ENCODE measurements at places on chromosomes 3 and 15.

- DNase-seq, result no peak
Measured at GRCh38 chr3:29335943-29336342, 55.1 kb downstream of the RBMS3 start.

GRCh38 chr15:40567111-40567510, 2.0 kb upstream of the RPUSD2 start:
- DNase-seq, result no peak

- DNase-seq, result peak; percentile 58
Measured at GRCh38 chr15:56428821-56429458, 36.0 kb downstream of the MNS1 start.

DNA sequence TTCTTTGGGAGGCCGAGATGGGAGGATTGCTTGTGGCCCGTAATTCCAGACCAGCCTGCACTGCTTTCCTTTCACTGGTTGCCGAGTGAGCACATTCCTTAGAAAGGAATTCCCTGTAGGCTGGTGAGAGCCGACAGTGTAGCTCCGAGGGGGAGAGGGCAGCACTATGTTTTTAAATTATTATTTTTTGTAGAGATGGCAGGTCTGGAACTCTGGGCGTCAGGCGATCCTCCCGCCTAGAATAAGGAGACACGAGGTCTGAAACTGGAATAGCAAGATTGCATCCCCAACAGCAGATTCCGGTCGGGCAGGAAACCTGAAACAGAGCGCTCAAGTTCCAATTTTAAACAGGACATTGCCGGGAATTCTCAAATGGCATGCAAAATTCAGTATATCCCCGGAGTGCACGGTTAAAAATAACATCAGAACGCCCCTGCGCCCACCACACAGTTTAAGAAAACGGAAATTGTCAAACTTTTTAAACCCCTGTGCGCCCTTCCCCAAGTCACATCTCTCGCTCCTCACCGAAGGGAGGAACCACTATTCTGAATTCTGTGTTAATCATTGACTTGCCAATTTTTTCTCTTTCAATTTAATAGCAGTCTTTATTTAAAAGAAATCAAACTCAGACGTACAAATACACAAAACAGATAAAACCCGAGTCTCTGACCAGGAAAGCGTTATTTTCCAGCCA, 643 bp upstream of the RNU5B-1 start:
- DNase-seq, result no peak

- DNase-seq, result no peak
Measured at GRCh38 chr3:12886106-12886679, 44.8 kb upstream of the RPL32 start.

GRCh38 chr3:112377568-112378071, 44.7 kb downstream of the CD200 start:
- DNase-seq, result no peak

DNA sequence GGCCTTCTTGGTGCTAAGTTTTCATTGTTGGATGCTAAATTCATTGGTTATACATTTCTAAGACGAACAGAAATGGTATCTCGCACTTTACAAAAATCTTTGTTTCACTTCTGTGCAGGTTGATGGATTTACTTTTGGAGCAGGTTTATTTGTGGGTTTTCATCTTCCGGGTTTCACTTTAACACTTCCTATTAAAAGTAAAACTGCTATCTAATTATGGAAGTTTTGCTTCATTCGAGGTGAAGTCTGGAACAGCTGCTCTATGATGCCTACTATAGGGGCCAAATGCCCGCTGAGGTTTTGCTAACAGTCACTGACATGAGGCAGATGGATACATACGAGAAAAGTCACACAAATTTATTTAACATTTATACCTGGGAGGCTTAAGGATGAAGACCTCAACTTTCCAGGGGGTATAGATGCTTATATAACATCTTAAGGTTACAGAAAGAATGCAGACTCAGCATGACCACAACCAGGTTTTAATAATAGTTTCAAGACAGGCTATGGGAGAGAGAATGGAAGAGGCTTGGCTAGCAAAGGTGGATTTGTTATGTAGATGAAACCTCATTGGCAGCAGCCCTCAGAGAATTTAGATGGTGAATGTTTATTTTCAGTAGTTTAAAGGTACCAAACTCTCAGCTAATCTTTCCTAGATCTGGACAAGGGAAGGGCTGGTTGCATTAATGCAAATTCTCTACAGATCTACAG, 54.2 kb downstream of the OSTN start:
- DNase-seq, result no peak

DNA sequence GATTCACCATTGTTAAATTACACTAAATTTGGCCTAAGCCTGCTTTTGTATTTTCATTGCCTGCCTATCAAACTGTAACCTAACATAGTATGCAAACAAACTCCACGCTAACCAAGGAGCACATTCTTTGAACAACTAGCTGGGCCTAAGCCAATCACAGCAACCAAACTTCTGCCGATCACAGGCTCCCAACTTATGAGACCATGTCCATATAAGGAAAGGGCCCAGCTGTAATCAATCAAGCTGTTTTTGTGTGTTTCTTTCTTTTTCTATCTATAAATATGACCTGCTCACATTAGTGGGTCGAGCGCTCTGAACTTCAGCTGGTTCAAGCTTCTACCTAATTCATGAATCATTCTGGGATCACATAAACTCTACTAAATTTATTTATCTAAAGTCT, 473.6 kb downstream of the SI start:
- no peak for DNase-seq

DNA sequence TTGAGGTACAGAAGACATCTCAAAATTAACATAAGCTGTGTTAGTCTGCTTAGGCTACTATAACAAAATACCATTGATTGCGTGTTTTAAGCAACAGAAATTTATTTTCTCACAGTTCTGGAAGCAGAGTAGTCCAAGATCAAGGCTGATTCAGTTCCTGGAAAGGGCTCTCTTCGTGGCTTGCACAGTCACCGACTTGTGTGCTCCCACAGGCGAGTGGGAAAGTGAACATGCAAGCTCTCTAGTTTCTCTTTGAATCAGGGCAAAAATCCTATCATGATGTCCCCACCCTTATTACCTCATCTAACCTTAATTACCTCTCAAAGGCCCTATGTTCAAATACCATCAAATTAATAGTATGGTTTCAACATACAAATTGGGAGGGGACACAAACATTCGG, 505.9 kb downstream of the ZIC1 start:
- no peak for DNase-seq

DNA sequence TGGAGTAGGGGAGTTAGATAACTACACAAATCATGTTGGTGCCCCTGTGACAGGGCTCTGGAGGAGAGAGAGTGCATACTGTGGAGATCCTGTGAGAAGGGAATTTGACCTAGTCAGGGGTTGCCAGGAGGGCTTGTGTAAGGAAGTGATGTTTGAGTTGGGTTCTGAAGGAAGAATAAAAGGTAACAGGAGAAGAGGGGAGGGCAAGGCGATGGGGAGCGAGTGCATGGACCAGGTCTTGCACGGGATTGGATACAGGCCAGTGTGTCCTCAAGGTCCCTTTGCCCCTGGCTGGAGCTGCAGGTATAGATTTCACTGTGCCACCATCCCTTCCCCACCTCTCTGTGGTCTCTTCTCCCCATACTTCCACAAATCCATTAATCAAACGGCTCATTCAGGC, 83.9 kb downstream of the RGMA start:
- no peak for DNase-seq

DNA sequence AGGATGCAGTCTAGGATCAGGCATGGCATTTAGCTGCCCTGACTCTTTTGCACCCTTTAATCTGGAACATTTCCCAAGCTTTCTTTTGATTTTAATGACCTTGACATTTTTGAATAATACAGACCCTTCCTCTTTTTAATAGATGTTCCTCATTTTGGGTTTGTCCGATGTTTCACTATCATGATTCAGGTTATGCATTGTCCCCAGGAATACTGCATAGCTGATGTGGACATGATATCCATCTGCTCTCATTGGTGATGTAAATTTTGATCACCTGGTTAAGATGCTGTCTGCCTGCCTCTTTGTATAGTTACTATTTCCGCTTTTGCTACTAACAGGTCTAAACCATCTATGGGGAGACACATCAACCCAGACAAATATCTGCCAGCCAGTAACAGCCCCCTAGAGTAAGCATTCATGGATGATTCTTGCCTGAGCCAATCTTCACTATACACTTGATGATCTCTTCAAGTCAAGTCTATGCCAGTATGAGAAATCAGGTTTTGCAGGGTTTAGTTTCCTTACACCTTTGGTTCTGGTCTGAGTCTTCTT, 50.6 kb upstream of the ULK4 start:
- no peak for DNase-seq

DNA sequence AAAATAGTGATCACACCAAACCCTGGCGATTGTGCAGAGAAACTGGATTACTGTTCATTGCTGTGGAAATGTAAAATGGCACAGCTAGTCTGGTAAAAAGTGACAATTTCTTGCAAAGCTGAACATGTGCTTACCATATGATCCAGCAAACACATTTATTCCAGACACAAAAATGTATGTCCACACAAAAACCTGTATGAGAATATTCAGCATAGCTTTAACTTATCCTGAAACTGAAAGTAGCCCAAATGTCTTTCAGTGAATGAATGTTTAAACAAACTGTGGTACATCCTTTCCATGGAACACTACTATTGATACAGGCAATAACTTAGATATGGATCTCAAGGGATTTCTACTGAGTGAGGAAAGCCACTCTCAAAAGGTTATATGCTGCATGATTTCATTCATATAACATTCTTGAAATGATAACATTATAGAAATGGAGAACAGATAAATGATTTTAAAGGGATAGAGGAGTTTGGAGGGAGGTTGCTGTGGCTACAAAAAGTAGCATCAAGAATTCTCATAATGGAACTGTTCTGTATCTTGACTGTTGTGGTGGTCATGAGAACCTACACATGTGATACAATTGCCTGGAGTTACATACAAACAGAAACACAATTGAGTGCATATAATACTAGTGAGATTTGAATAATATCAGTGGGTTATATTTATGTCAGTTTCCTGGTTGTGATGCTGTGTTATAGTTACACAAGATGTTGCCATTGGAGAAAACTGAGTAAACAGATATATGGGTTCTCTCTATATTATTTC, 70.7 kb upstream of the DPH6 start:
- no peak for DNase-seq

- no peak for DNase-seq
Measured at GRCh38 chr3:15693355-15693754, 91.8 kb downstream of the BTD start.

GRCh38 chr15:60389261-60390077, 8.3 kb downstream of the ANXA2 start:
- DNase-seq, result no peak

GRCh38 chr3:127849368-127849767, 27.1 kb upstream of the MGLL start:
- no peak for DNase-seq

DNA sequence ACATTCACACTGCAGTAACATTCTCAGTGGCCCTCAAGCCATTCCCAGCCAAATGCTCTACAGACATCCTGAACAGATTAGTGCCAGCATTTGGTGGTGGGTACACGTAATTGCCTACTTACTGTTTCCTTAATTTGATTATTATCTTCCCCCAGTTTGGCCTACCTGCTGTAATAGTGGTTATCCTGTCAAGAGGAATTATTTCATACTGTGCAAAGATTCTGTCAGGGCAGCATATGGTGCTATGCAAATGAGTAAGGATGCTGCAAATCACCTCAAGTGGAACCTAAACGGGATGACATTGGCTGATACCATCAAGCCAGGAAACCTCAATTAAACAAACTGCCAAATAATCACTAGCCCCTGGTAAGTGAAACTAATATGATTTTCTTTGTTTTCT, 88.7 kb downstream of the SEMA6D start:
- DNase-seq, result peak; percentile 61

DNA sequence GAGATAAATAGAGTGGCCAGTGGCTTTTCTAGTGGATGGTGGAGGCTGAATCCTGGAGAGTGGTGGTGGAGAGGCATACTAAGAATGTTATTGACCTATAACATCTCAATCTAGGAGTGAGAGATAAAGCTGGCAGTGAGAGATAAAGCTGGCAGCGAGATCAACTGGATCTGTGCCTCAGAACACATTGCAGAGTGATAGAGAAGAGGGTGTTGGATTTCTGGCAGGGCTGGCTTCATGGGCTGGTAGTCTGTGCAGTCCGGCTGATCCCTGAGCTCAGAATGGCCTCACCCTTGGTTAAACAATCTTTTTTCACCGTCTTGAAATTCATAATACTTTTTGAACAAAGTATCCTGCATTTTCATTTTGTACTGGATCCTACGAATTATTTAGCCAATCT, 221.2 kb downstream of the NLGN1 start:
- DNase-seq, result no peak

DNA sequence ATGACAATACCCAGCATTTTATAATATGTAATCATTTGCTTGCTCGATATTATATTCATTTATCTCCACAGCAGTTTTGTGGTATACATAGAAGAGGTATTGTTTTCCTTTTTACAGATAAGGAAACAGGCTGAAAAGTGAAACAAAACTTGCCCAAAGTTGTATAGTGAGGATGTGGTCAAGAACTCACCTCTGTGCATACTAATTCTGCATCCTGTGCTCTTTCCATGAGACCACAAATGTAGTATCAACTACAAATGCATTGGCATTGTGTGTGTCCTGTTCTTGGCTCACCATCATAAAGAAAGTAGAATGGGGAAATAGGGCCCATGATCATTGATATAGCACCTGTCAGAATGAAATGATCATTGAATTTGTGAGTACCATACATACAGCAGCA, 167.3 kb downstream of the NECTIN3 start:
- DNase-seq, result no peak

DNA sequence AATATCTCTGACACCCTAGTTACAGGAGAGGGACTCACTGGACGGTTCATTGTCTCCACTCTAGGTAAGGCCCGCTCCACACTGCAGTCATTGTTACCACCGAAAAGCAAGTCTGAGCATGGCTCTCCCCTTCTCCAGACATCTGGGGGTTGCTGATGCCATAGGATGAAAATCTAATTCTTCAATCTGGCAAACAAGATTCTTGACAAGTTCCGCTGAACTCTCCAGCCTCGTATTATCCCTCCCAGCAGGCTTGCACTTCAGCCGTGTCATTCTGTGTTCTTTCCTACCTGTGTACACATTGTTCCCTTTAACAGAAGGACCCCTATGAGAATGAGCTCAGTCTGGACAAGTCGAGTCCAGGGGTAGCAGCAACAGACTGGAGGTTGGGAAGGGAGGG, 152.3 kb upstream of the NR2E3 start:
- DNase-seq, result no peak

DNA sequence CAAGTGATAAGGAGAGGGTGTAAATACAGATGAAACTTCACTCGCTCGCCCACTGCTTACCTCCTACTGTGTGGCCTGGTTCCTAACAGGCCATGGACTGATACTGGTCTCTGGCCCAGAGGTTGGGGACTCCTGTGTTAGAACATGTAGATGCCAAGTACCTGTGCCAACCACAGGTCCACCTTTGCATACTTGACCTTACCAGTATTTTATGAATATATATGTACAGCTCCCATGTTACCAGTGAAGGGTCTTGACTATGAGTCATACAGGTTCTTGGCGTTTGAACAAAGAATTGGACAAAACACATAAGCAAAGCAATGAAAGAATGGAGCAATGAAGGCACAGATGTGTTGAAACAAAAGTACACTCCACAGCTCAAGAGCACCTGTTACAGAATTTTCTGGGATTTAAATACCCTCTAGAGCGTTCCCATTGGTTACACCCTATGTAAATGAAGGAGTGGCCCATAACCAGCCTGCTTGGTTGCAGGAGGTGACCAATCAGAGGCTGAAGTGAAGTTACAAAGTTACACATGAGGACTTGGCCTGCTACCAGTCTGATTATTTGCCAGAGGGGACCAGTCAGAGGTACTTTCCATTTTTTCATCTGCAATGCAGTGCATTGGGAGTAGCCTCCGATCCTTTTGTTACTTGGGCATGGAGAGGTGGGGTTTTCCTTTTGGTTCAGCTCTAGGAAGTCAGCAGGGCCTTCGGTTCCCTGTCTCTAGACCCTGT, 1.7 kb upstream of the GFM1 start:
- no peak for DNase-seq
